ENCODE measurements at places on chromosomes 11 and 22. TPM values are rescaled to one million over a fixed set of nuclear protein-coding genes. Genes with fewer than 3 reads are reported as not detected.

DNA sequence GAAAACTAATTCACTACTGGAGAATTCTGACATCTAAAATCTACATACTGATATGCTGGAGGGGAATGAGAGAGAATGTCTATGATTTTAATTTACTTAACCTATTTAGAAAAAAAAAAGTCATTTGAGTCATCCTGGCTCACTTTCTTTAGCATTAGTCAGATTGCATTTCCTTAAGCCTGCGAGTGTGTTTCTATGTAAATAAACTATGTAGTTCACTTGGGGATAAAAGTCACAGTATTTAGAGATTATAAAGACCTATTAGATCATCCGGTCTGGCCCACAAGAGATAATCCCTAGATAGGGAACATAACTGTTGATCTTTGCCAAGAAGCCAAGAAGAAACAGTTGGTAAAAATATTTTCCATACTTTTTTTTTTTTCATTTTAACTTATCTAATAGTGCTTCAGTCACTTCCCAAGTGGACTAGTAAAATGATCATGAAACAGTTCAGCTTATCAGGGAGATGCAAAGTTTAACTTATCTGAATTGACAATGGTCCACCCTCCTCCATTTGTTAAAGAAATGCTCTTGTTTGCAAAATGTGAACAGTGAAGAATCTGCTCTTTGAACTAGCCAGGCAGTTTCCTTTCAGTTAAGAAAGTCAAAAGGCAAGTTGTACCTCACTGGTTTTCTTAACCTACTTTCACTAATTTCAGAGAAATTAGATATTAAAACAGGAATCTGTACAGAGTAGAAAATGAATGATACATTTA lies 21.2 kb upstream of the BLID start:
- no peak for DNase-seq

- peak; percentile 45 for DNase-seq
Observed at GRCh38 chr11:117970400-117971024, 15.7 kb upstream of the IL10RA start.

DNA sequence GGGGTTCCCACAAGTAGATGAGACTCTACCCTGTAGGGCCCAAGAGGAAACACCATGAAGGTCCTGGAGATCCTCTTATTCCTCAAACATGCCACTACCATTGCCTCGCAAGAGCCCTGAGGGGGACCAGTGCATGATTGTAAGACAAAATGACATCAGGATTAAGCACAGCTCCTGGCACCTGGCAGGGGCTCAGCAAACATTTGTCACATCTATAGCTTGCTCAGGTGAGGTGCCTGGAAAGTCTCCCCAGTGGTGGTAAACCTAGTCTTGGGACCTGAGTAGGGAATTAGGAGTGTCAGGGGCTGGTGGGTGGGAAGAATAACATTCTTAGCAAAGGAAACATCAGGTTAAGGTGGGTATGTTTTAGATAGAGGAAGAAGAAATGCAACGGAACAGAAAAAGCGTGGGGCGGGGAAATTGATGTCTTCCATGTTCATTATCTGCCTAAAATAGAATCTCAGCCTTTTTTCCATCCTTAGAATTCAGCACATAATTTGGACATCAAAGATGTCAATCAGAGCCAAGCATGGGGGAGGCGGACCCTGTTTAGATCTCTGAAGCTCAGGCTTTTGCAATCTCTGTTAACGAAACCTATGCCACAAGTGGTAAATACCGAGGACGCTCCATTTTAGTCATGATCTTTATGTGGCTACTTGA lies 924 bp downstream of the YPEL1 start:
- no peak for DNase-seq

- no peak for DNase-seq
Observed at GRCh38 chr22:35315855-35316745, 16.4 kb downstream of the TOM1 start.

GRCh38 chr22:49613511-49614270 lies 214.0 kb downstream of the BRD1 start:
- no peak for DNase-seq

DNA sequence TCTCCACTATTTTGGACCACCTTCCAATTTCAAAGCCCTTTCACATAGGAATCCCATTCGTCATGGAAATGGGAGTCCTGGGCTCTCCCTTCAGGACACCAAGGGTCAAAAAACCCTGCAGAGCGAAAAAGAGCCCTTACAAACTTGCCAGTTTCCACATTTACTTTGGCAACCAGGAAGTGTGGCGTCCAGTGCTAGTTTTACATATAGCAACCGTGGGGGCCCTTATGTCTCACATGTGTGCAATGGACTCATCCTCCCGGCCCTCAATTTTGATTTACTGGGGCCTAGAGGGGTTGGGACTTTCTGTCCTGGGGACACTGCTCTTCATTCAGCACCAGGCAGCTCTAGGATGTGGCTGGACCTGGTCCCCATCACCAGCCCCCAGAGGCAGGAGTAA lies 33.7 kb downstream of the DAGLA start:
- no peak for DNase-seq

GRCh38 chr22:26168330-26168851 lies 871 bp upstream of the SEZ6L start:
- DNase-seq, result no peak

- no peak for DNase-seq
Observed at GRCh38 chr22:20196094-20196842, 45.4 kb upstream of the CCDC188 start.

- DNase-seq, result no peak
Observed at GRCh38 chr11:93646399-93646798, 15.1 kb upstream of the CEP295 start.

DNA sequence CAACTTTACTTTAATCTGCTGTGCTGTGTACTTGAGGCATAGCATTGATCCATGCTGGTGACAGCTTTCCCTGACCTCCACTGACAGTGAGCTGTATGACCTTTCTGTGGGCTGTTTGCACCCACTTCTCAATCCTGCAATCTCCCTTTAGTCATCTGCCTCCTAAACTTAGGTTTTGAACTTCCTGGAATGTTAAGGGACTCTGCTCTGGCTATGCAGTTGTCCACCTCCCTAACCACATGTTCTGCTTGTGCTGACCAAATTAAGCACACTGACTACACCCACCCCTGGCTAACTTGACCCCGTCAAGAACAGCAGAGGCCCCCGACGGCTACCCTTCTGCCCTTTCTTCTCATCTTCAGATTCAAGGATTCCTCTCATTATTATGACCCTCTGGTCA lies 89.1 kb upstream of the NTM start:
- no peak for DNase-seq

Gene MCM5
- total RNA-seq, result 88.4 TPM

Gene NAT10
- total RNA-seq, result 74.7 TPM

Gene CCDC116
- total RNA-seq, result not detected

Gene TIRAP
- total RNA-seq, result 8.1 TPM

Gene FJX1
- 19.8 TPM for total RNA-seq

Gene OR10D3
- not detected for total RNA-seq

Gene ESAM
- total RNA-seq, result 1.0 TPM

Gene TSG101
- total RNA-seq, result 57.5 TPM

Measured in Calu3 (cell line).